Dermis blood vessel endothelial cell (primary cell): ENCODE measurements at places on chromosomes 4 and X. TPM values are rescaled to one million over a fixed set of nuclear protein-coding genes. Genes with fewer than 3 reads are reported as not detected.

- no peak for DNase-seq
Observed at GRCh38 chr4:525660-526059, 26.6 kb downstream of the PIGG start.

GRCh38 chr4:2087170-2087569 is 28.0 kb downstream of the NAT8L start:
- DNase-seq, result no peak

DNA sequence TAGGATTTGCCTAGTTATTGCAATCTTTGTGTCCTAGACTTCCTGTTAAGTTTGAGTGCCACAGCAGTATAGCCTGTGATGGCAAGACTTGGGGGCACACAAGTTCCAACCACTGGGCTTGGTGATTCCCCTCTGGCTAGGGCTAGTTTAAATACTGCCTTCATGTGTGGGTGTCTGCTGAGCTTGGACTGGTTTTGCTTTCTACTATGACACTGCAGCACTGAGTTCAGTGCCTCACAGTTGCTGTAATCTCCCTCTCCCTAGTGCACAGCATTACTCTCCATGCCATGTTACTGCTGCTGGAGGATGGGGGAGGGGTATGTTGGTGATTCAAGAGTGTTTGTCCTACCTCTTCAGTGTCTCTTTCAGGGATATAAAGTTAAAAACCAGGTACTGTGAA is 379.6 kb downstream of the IL15 start:
- DNase-seq, result no peak

DNA sequence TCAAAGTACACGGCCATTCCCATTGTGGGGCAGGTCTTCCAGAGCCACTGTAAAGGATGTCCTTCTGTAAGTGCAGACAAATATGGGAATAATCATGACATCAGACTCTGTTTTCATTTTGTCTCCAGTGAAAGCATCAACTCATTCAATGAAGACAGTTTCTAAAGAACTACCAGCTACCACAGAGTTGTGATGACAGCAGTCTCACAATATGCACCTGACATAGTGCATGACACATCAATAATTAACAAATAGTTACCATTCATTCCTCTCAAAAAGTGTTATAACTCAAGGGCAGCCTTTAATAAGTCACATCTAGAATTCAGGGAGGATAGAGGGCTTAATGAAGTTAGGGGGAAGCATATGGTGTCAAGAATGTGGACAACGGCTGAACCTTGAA is 20.2 kb downstream of the MTTP start:
- no peak for DNase-seq

DNA sequence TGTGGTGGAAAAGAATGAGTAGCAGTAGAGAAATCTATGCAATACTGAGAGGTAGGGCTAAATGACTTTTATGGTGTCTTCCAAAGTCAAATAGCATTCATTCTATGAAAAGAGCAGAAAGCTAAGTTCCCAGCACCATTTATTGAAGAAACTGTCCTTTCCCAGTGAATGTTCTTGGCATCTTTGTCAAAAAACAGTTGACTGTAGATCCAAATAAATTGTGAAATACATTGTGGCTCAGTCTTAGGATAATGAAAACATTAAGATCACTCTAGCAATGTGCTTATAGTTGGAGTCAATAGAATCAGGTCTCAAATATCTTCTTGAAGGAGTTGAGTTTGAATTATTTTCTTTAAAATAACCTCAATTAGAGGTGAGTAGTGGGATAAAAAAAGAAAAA is 19.4 kb downstream of the AREG start:
- no peak for DNase-seq

DNA sequence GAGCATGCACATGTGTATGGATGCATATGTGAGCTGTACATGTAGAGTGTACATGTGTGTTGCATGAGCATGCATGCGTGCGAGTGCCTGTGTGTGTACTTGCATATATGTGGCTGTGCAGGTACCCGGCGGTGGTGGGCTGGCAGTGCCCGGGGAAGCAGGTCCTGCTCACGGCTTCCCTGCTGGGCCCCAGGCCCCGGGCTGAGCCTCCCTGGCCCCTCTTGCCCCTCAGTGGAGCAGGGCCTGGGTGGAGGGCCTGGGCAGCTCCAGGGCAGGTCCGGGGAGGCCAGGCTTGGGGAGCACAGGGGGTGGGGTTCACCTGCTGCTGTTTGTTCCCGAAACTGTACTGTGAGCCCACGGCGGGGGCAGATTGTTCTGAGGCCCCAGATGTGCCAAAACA is 9.4 kb downstream of the NAT8L start:
- DNase-seq, result no peak

DNA sequence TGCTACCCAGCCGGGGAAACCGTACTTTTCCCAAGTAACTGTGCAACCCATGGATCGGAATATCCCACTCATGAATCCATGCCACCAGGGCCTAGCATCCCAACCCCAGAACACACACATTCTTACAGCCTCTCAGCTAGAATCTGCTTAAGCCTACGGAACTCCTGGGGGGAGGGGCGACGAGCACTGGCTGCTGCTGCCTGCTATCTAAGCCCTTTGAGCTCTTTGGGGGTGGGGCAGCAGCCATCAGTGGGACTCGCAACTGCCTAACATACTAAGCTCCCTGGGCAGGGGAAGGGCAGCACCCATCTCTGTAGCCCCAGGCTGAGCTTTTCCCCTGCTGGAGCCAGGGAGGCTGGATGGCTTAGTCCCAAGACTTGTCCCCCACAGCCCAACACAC is 28.6 kb downstream of the NUDT10 start:
- DNase-seq, result no peak

ERVMER34-1 gene
- total RNA-seq, result under 0.01 and 0.14 TPM in 2 replicates

LONRF3 gene
- 25.2 and 26.5 TPM in 2 replicates for total RNA-seq

TFDP3 gene
- total RNA-seq, result not detected in 2 replicates

NWD2 gene
- not detected in 2 replicates for total RNA-seq

STK26 gene
- 2.1 and 2.9 TPM in 2 replicates for total RNA-seq

SPANXC gene
- total RNA-seq, result not detected in 2 replicates
